ENCODE measurements at places on chromosomes 2 and 18.
A peak's percentile ranks its signal among the peaks of the same experiment; 100 is the strongest.

DNA sequence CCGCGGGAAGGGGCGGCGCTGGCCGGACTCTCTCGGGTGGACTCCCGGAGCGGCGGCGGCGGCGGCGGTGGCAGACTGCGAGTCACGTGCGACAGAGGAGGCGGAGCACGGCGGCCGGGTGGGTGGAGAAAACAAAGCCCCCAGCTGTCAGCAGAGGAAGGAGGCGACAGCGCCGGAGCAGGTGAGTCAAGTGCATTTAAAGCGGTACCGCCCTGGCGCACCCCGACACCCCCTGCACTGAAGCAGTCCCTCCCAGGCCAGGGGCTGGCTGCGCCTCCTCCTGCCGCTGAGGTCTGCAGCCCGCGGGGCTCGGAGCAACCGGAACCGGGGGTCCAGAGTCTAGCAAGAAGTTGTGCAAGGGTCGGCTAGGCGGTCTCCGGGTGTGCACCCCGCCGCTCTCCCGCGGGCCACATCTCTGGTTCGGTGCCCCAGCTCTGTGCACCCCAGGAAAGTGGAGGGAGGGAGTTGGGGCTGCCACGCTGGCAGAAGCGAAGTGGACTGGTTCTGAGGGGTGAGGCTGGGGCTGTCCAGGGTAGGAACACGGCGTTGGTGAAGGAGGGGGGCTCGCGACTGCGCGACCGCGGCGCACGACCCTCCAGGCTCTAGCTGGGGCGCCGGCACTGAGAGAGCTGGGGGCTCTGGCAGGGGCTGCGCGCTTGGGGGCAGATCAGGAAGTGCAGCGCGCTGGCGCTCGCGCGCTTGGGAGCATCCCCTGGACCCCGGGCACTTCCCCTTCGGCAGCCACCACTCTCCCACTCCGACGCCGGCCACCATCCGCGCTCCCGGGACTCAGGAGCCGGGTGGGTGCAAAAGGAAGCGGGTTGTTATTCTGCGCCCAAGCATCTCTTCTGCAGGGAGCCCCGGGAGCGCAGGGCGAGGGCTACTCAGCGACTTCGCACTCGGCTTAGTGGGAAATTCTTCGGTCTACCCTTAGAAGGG is 64.0 kb upstream of the MAPRE2 start:
- peak; percentile 70 for DNase-seq

- DNase-seq: no peak
These were observed 163.9 kb upstream of the DNMT3A start for GRCh38 chr2:25505622-25506021.

- no peak for DNase-seq
These were observed 30.4 kb downstream of the CYTIP start for GRCh38 chr2:157413326-157414035.

DNA sequence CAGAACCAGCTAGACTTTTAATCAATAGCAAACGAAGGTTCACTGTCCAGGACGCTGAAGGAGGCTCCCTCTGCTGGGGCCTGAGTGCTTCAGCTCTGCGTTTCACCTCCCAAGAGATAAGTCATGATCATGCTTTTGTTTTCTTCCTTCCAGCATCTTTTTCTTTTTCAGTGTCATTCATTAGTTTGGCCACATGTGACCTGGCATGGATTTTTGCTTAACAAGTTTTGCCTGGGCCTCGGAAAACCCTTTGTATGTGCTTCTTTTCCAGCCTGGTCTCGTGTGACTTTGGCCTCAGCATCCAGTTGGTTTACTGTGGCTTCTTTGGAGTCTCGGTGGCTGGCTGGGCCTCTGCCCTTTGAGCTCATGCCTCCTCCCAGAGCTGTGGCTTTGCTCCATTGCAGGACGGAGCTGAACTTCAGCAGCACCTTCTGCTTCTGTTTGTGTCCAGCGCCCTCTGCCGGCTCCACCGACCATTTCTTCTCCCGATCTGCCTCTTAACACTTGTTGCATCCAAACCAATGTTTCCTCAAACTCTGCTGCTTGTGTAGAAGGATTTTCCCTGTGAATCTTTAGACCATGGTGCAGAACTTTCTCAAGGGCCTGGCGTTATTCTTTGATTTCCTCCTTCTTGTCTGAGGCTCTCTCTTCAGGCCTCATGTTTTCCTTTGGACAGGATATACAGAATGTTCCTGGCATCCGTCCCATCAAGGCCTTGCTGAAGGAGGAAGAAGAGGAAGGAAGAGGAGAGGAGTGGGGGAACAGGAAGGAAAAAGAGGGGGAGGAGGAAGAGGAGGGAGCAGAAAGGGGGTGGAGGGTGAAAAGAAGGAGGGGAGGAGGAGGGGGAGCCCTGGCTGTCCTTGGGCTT is 23.6 kb upstream of the HES6 start:
- DNase-seq: peak; percentile 50

DNA sequence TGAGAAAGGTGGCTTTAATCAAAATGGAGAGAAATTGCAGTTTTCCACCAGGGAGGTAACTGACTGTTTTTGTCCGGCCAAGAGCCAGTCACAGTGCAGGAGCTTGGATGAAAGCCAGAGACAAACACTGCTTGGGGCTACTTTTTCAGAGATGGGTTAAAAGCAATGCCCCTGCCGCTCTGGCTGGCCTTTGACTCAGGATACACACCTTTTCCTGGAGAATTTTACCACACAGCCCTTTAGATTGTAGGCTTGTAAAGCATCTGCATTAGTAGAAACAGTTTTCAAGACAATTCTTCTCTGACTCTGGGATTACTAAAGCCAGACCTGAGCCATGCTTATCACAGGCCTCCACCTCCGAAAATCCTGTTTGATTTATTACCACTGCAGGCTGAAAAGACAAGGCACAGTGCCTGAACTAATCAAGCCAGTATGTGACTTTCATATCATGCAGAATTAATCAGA is 79.7 kb downstream of the CCBE1 start:
- DNase-seq: no peak

GRCh38 chr2:28080911-28081310 is 190.4 kb downstream of the BABAM2 start:
- DNase-seq: no peak

- no peak for DNase-seq
These were observed 259.4 kb upstream of the SPRED2 start for GRCh38 chr2:65691816-65692215.

DNA sequence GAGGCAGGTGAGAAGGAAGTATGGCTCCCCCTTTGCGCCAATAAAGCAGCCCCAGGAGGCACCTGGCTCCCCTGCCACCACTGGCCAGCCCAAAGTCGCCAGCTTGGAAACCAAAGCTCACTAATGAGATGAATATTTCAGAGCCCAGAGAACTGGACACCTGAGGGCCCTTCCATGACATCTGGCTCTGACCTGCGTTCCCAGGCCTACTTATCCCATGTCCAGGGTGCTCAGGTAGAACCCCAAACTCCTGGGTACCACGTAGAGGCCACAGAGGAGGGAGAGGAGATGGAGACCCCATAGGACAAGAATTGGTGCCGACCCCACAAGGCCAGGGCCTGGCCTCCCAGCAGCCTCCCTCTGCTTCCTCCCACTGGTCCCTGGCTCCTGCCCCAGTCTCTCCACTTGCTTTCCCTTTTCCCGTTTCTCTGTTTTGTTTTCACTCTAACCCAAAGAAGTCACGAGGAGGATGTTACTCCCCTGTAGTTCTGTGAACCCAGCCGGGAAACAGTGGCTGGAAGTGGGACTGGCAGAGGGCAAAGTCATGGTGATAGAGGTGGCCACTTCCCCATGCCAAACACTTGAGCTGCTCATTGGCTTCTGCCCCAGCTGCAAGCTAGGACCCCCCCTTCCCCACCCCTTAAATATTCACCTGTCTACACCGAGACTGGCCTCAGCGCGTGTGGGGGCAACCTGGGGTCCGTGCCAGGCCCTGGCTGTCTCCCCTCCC is 820 bp downstream of the TMBIM1 start:
- DNase-seq: no peak

GRCh38 chr18:73805991-73806390 is 341.6 kb downstream of the FBXO15 start:
- no peak for DNase-seq

- no peak for DNase-seq
These were observed 45.7 kb downstream of the QPCT start for GRCh38 chr2:37389989-37390765.

DNA sequence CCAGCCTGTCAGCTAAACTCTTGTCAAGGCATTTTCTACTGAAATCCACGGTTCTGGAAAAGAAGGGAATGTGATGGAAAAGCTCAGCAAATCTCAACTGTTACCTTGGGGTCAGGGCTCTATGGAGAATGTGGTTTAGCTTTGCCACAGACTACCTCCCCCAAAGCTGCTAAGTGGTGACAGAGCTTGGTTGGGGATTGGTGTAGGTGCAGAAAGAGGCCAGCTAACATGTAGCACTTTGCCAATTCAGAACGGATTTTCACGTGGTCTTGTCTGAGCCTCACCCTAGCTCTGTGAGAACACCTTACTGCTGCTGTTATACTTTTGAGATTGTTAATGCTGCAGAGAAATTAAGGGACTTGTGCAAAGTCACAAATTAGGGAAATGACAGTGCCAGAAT is 331.1 kb downstream of the RND3 start:
- DNase-seq: no peak

- no peak for DNase-seq
These were observed 19.0 kb downstream of the CROCC2 start for GRCh38 chr2:240925191-240925567.

DNA sequence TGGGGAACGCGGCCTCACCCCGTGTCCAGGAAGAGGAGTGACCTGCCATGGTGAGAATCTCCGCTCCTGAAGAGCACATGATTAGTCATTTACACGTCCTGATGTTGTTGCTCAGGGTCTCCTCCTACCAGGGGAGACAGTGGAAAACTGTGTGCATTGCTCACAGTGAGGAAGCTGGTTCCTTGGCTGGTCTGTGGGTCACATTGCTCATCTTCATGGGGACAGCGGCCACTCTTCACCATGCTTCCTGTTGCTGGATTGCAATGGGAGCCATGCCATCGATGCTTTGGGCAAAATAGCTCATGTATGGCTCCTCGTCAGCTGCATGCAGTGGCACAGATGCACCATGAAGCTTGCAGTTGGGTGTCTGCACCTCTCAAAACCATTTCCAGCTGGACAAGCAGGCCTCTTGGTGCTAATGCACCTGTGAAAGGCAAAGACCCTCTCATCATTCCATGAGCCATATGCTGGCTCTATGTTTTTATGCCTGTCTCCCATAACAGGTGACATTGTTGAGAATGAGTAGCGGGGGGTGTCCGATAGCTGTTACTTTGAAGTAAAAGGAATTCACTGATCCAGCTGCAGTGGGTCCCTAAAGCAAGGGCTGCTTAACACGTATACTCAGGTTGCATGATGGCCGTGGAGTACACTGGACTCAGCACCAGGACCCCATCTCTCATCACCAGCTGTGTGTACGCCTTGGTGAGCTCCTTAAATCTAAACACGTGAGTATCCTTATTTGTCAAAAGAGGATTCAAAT is 135.0 kb upstream of the ALKAL2 start:
- no peak for DNase-seq

- no peak for DNase-seq
These were observed 22.6 kb downstream of the ALMS1 start for GRCh38 chr2:73408198-73408597.

- DNase-seq: no peak
These were observed 165.2 kb downstream of the MREG start for GRCh38 chr2:215848146-215848545.

- no peak for DNase-seq
These were observed 62.1 kb downstream of the DPP4 start for GRCh38 chr2:162011706-162012564.

DNA sequence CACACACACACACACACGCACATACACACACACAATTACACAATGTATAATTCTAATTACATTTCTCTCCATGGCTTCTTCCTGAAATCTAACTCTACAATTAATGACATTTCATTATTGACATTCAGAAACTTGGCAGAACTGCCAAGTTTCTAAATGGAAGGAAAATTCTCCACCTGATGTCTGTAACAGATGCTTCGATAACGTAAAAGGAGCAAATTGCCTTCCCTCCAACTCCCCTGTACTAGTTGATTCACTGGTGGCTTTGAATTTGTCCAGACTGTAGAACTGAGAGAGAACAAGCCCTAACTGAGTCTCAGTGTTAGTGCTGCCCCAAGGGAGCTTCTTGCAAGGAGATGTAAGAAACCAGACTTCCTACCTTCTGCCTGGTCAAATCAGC is 255.1 kb upstream of the TMEM200C start:
- no peak for DNase-seq

GRCh38 chr2:175580652-175581051 is 399.1 kb upstream of the ATP5MC3 start:
- no peak for DNase-seq

GRCh38 chr2:236525411-236525997 is 44.1 kb upstream of the ACKR3 start:
- no peak for DNase-seq

DNA sequence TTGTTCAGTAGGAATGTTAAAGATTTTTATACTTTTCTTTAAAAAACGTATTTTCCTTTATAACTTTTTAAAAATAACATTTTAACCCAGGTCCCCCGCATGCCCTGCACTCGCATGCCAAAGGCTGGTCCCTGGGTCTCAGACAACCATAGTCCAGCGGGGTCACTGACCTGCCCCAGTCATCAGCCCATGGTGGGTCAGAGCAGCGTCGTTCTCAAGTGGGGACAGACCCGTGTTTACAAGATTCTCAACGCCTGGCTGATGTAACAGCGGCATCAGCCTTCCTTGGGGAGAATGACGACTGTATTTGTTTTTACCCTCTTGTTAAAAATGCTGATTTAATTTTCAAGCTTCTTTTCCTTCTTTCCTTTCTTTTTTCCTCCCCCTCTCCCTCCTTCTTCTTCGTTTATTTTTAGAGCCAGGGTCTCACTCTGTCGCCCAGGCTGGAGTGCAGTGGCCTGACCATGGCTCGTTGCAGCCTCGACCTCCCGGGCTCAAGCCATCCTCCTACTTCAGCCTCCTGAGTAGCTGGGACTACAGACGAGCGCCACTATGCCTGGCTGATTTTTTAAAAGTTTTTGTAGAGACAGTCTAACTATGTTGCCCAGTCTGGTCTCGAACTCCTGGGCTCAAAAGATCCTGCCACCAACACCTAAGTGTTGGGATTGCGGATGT is 1.0 kb upstream of the EFHD1 start:
- no peak for DNase-seq

DNA sequence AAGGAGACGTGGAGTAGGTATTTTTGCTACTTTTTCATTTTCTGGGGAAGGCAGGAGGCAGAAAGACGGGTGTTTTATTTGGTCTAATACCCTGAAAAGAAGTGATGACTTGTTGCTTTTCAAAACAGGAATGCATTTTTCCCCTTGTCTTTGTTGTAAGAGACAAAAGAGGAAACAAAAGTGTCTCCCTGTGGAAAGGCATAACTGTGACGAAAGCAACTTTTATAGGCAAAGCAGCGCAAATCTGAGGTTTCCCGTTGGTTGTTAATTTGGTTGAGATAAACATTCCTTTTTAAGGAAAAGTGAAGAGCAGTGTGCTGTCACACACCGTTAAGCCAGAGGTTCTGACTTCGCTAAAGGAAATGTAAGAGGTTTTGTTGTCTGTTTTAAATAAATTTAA is 3.4 kb downstream of the FZD7 start:
- no peak for DNase-seq

DNA sequence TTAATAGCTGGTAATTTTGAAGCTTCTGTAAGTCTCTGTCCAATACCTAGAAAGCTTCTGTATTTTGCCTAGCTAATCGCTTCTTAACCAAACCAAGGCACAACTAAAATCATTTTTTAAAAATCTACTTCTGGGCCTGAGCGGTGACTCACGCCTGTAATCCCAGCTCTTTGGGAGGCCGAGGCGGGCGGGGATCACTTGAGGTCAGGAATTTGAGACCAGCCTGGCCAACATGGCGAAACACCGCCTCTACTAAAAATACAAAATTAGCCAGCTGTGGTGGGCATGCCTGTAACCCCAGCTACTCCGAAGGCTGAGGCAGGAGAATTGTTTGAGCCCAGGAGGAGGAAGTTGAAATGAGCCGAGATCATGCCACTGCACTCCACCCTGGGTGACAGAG is 148.6 kb upstream of the FIGN start:
- DNase-seq: no peak

- DNase-seq: no peak
These were observed 238.7 kb upstream of the SOX11 start for GRCh38 chr2:5453220-5454050.
